Ureter (tissue), 1 donor: ENCODE measurements at places on chromosomes 13 and 19. TPM values are rescaled to one million over a fixed set of nuclear protein-coding genes. Genes with fewer than 3 reads are reported as not detected.

- no peak for DNase-seq
Observed at GRCh38 chr19:33303791-33304345, 1.5 kb upstream of the CEBPA start.

GRCh38 chr13:35524171-35524570, 47.7 kb upstream of the MAB21L1 start:
- DNase-seq = no peak

- no peak for DNase-seq
Observed at GRCh38 chr19:47613165-47614020, 4.5 kb downstream of the BICRA start.

- DNase-seq = no peak
Observed at GRCh38 chr13:95406176-95406575, 104.9 kb upstream of the ABCC4 start.

GRCh38 chr19:23304238-23304637, 54.0 kb upstream of the ZNF724 start:
- no peak for DNase-seq

DNA sequence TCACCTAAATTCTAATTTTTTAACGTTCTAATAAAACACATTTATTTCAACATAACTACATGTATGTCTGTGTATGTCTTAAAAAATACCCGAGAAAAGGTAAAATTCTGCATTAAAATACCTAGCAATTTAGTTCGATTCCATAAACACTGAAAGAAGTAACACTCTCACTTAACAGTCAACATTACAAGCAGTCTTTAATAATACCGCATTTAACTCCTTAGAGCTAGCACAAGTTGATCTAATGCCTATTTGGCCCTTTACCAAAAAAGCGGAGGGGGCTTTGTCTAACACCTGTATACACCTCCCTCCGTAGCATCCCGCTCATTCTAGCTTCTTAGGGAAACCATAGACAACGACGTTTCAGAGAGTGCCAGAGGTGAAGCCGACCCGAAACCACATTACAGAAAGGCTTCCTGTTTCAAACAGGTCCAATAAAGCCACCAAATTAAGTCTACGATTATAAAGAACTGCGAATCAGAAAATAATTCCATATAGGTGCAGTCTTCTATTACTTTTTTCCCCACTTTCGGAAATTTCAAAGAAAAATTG, 1.2 kb downstream of the SPART start:
- DNase-seq = no peak

Gene ZNF256
- total RNA-seq = 10.6 TPM

Gene EBI3
- 1.5 TPM for total RNA-seq

DNA sequence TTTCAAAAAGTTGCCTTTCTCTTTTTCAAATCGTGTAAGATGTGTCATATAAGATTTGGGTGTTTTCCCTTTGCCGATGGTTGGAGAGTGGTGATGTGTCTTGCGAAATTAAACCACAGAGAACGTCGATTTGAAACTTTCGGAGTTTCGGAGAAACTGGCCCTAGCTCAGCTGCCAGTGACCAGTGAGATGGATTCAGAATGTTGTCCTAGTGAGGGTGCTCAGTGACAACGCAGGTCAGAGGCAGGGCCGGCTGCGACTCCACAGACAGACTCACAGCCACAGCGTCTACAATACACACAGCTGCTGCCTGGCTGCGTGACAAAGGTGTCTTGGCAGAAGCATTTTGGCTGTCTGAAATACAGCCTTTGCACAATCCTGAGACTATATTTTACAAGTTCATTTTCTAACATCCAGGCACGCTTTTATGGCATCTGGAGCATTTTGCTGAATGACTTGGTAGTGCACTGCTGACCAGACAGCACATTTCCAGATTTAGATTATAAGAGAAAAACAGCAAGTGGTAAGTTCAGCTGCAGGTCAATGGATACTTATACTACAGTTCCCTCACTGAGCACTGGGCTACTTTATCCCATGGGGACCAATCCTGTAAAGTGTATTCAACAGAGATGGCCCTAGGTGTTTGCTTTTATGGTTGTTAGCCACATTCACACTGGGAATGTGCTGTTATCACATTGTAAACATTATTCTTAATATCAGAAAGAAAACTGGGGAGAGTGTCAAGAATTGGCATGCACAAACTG, 207.5 kb downstream of the KCNRG start:
- peak; percentile 54 for DNase-seq

DNA sequence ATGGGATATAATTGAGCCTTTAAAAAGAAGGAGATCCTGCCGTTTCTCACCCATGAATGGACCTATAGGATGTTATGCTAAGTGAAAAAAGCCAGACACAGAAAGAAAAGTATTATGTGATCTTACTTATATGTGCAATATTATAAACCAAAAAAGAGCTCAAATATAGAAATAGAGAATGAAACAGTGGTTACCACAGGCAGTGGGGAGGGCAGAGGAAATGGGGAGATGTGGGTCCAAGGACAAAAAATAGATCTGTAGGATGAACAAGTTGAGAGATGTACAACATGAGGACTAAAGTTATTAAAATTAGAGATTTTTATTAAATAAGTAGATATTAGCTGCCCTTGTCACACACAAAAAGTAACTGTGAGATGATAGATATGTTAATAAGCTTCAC, 29.1 kb downstream of the TDRD3 start:
- DNase-seq = no peak

DNA sequence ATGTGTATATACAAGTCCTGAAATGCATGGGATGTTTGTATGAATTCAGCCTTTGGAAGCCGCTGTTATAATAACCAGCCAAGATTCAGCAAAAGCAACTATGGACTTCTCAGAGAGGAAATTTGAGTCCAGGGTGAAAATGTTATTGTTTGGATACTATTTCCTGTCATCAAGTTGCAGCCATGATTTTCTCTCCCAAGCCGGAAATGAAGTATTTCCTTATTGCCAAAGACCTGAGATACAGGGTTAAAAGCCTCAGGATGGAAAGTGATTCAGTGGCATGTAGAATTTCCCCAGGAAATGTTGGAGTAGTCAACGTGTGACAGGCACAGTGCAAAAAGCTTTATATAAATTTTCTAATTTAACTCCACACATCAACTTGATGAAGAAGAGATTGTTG, 133.9 kb downstream of the IRS2 start:
- DNase-seq = no peak

Gene WIZ
- total RNA-seq = 42.3 TPM

GRCh38 chr13:98517576-98518310, 59.2 kb downstream of the STK24 start:
- DNase-seq = no peak

Gene ASF1B
- 1.5 TPM for total RNA-seq

Gene P2RY11
- 25.6 TPM for total RNA-seq

DNA sequence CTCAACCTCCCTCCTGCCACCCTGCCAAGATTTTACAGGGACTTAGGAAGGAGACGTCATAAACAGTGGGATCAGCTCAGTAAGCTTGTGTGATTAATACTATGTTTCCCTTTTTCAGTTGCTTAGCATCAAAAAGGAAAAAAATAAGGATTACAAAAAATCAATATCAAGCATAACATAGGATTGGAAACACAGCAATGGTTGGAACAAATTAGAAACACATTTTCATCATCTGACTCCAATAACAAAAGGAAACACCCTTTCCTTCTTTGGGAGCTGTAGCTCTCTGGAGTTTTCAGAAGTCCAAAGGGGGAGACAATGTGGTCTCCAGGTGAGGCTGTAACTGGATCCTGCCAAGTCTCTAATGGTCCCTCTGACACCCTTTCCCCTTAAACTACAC, 233.4 kb downstream of the B3GLCT start:
- DNase-seq = no peak

DNA sequence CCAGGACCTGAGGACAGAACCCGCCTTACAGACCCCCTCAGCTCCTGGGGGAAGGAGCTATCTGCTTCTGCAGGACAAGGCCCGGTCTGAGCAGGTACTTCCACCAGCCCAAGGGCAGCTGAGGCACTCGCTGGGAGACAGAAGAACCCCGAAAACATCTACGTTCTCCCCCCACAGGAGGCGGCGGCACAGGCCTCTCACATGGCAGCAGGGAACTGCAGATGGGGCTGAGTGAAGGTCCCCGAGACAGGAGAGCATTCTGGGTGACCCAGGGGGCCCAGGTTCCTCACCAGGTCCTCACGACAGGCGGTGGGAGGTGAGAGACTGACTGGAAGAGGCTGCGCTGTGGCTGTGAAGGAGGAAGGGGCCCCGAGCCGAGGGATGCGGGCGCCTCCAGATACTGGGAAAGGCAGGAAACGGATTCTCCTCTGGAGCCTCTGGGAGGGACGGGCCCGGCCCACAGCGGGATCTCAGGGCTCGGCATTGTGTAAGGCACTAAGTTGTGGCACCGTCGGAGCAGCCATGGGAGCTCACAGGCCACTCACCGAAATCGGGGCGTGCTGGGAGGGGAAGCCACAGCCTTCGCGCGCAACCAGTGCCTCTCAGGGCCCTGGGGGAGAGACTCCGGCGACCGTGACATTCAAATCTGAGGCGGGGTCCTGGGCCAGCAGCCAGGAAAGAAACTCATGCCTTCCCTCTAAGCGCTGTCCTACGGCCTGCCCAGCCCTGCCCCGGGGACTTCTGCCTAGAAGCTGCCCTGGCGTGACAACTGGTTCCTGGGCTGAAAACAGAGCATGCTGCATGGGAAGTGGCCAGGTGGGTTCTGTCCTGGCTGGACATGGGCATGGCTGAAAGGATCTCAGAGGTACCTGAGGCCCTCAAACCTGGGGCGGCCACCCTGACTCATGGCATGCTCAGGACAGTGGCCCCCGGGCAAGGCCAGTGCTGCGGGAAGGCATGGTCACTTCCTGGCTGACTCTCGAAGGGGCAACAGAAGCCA, 14.0 kb downstream of the RPL36 start:
- no peak for DNase-seq

DNA sequence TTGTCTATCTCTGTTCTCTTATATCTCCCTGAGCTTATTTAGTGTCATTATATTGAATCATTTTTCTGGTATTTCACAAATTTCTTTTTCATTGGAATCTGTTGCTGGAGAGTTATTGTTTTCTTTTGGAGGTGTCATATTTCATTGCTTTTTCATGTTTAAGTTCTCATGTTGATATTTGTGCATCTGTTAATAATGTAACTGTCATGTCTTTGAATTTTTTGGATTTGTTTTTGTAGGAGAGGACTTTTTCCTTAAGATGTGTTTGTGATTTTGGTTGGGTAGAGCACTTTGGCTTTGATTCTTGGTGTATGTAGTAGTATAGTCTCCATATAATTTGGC, 64.0 kb downstream of the DNAJC3 start:
- no peak for DNase-seq

DNA sequence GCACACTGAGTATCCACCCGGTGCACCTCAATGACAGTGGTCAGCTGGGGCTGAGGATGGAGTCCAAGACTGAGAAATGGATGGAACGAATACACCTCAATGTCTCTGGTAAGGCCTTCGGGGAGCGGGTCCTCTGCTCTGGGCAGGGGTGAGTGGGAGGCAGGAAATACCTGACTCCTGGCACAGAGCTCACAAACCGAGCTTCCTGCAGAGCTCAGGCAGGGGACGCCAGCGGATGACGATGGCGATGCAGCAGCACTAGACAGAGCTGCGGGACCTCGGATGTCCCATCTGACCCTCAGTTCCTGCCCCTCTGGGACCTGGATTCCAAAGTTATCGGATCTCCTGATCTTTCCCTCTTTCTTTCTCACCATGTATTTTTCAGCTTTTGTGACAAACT, 3.8 kb downstream of the CD22 start:
- DNase-seq = no peak

Gene PTH2
- total RNA-seq = not detected

DNA sequence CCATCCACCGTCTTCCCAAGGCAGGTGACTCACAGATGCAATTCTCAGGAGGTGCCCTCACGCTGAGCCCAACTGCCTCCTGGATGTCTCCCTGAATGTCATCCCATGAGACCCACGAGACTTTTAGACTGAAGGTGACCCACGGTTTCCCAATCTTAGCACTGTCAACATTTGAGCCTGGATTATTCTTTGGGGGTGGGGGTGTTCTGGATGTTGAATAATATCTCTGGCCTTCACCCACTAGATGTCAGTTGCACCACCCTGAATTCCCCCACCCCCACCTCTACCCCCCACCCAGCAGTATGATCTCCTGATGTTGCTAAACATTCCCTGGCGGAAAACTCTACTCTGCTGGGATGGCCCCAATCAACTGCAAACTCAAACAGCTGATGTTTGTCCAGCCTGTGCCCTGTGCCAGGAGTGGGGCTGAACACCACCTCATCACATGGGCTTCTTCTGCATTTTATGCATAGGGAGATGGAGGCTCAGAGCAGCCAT, 2.2 kb upstream of the CYP4F22 start:
- no peak for DNase-seq

- no peak for DNase-seq
Observed at GRCh38 chr13:26015271-26016125, 36.3 kb downstream of the SHISA2 start.

Gene SIGLEC8
- total RNA-seq = 6.3 TPM

DNA sequence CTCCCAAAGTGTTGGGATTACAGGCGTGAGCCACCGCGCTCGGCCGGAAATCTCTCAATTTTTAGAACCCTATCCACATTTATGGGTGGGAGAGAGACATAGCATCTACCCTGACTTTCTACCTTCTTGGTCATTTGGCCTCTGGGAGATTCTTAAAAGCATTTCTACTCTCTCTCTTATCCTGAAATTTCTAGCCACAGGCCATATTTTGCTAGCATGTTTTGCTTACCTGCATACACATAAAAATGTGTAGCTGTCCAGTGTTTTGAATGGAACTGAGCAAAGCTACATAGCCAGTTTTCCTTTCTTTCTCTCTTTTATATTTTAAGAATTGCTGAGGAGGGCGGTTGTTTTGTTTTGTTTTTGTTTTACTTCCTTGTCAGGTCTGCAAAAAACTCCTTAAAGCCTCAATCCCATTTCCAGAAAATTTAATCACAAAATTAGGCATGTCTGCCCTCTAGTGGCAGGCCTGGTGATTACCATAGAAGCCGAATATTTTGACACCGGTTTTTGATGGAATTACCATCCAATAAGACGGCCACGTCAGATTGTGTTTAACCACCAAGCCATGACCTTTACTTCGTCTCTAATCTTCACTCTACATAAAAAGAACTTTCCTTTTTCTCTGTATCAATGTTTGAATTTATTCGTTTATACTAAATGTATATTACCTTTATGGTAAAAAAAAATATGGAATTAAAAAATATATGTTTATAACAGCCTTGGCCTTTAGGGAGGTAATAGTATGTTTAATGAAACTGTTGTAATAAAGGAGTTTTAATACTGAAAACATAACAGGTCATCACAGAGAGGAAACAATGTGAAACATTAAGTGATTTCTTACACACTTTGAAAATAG, 34.4 kb upstream of the OXGR1 start:
- DNase-seq = peak; percentile 66

GRCh38 chr13:110248449-110249143, 58.4 kb downstream of the COL4A1 start:
- DNase-seq = peak; percentile 41

Gene DPF1
- not detected for total RNA-seq

Gene SIPA1L3
- 60.4 TPM for total RNA-seq

DNA sequence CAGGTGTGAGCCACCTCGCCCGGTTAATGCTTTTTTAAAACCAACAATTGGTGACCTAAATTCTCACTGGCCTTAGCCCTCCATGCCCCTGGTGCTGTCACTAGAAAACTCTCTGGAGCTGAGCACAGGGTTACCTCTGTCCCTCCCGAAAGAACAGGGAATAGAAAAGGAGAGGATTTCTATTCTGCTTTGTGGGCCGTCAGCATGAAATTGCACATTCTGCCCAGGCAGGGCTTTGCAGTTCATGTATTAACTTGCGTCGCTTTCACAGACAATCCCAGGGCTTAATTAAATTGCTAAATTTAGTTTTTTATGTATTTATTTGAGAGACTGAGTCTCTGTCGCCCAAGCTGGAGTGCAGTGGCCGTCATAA, 583 bp upstream of the ZNF480 start:
- DNase-seq = no peak

Gene MISP
- 2.4 TPM for total RNA-seq
